ENCODE measurements at places on chromosomes 3 and 15.

- no peak for DNase-seq
These were observed 24.6 kb downstream of the ITGA11 start for GRCh38 chr15:68407141-68407885.

GRCh38 chr3:197238842-197239241, 59.6 kb downstream of the DLG1 start:
- DNase-seq, result no peak

DNA sequence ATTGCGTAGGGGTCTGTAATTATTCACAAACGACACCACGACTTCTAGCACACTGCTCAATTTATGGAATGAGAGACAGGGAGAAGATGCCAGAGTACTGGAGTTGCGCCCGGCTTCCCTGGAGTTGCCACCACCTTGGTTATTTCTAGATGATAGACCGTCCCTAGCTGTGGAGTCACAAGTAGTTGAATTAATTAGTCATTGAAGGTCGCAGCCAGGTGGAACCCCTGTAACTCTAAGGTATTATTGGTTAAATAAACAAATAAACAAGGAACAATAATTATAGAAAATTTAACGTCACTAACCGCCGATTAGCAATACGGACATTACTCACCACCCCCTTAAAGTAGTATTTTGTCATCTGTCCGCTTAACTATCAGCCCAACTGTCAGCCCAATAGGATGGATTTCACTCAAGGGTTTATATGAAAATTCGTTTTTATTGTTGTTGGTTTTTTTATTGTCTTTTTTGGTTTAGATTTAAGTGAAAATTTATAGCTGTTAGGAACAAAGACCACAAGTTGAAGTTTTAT, 911 bp upstream of the AZI2 start:
- no peak for DNase-seq

DNA sequence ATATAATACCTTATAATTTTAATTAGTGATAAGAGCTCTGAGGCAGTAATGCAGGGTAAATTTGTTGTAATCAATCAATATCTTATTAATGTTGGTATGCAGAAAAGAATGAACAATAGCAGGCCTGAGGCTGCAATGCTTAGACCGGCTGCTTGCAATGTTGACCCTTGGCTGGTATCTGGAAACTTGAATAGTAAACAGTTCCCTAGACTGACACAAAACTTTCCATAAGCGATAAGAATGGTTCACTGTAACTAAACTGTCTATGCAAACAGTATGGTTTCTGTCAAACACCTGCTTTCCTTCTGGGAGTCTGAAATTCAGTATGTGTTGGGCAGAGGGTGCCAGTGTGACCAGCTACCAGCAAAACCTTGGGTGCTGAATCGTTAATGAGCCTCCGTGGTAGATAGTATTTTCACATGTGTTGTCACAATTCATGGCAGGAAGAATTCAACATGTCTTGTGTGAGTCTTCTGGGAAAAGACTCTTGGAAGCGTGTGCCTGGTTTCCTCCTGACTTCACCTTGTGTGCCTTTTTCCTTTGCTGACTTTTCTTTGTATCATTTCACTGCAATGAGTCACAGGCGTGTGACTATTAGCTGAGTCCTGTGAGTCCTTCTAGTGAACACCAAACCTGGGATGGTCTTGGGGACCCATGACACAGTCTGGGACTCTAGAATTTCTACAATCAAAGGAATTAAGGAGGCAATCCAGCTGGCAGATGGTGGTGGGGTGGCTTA, 30.7 kb upstream of the CLRN1 start:
- DNase-seq, result no peak

- DNase-seq, result no peak
These were observed 889 bp upstream of the LRRIQ4 start for GRCh38 chr3:169811631-169812331.

- DNase-seq, result no peak
These were observed 66.6 kb downstream of the P3H2 start for GRCh38 chr3:190053919-190054672.

DNA sequence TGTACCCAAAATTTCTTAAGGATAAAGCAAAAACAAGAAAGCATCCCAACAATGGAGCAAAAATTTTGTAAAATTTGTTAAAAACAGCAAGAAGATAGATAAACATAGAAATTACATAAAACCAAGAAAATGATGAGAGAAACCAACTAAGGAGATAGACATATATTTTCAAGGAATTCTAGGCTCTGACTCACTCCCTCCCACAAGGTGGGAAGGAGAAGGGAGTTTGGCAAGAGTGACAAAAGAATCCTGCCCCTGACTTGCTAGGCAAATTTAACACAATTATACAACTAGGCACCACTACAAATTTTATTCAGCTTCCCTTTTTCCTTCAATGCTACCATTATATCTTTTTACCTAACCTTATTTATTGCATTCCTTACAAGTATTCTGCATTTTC, 70.9 kb downstream of the MYO9A start:
- no peak for DNase-seq

DNA sequence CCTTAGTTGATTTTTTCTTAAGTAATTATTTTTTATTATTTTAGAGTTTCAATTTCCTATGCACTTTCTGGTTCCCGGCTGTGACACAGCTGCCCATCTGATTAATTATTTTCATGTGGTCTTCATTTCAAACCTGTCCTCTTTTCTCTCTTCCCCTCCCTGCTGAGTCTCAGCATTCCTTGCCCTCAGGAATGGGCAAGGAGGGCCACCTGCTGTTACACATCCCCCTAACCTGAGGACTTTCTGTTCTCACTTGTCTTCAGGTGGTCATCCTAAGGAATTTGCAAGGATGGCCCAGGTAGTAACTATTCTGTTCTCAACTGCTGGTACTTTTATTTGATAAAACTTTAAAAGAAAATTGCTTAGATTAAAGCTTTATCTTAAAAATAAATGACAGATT, 545.0 kb downstream of the OTOL1 start:
- no peak for DNase-seq

- no peak for DNase-seq
These were observed 361.3 kb upstream of the GBE1 start for GRCh38 chr3:82122554-82123345.

DNA sequence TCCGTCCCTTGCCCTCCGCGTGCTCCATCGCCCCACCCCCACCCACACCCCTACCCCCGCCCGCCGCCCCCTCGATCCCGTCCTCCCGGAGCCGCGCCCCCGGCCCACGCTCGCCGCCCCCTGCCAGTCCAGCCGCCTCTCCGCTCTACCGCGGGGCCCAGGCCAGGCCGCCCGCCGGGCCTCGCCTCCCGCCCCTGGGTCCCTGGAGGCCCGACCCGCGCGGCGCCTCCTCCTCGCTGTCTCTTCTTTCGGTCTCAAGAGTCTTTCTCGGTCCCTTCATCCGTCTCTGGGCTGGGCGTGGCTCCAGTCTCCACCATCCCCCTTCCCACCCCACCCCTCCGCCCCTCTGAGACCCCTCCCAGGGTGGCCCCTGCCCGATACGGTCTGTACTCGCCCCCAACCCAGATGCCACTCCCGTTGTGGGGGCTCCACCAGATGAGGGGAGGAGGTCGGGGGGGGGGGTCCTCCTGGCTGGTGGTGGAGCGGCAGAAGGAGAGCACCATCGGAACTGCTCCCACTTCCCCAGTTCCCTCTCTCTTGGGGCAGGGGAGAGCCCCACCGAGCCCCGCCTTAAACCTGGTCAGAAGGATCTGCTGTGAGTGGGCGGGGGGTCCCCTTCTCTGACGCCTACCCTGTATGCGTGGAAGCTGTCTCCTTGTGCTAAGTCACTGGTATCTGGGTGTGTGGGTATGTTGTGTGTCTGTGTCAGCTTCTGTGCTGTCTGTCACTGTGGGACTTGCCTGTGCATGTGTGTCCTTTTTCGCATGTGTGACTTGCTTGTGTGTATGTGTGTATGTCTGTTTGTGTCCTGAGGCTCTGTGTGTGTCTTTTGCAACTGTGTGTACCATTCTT, 1.0 kb downstream of the PRKCD start:
- DNase-seq, result peak; percentile 21

GRCh38 chr3:190338717-190339116, 16.5 kb upstream of the CLDN1 start:
- DNase-seq, result no peak

GRCh38 chr15:52326756-52327155, 31.2 kb upstream of the MYO5C start:
- no peak for DNase-seq

GRCh38 chr3:156050918-156051317, 69.5 kb upstream of the KCNAB1 start:
- DNase-seq, result no peak

DNA sequence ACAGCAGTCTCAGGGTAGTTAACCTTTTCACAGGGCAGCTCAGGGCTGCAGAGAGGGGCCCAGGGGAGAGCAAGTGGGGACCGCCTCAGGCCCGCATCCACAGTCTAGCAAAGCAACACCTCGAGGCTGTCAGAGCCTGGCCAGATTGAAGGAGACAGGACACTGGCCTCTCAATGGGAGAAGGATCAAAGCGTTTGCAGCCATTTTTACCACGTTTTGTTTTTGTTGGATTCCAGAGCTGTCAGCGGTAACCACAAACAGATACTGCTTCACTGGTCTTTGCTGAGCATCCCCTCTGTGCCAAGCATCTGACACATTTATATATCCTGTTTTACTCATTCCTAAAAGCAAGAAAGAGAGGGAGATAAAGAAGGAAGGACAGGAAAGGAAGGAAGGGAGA, 153.8 kb downstream of the SHQ1 start:
- DNase-seq, result no peak

GRCh38 chr3:16670191-16670590, 65.0 kb upstream of the DAZL start:
- DNase-seq, result no peak

DNA sequence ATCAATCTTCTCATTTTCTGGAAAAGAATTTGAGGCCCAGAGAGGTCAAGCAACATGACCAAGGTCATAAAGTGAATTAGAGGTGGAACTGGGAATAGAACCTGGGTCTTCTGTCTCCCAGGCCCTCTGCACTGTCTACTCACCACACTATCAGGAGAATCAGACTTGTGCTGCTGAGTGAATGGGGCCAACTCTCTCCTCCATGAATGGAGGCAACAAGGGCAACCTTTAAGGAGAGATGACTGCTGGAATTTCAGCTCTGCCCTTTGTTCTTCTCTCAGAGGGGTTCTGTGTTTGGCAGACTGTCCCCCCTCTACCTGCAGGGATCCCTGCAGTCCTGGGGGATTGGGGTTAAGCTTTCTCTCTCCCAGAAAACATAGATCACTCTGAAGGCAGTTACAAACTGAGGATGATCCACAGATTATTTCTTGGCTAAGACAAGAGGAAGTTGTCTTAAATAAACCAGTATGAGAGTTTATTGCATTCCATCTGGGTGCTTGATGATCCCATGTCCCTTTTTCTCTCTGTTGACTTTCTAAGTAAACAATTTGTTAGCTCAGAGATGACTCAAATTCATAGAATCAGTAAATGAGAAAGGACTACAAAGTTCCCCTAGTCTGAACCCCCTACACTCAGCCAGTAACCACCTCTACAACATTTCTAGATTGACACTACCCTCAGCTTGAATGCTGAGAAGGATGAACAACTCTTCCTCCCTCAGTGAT, 99.0 kb upstream of the LIPC start:
- DNase-seq, result no peak

DNA sequence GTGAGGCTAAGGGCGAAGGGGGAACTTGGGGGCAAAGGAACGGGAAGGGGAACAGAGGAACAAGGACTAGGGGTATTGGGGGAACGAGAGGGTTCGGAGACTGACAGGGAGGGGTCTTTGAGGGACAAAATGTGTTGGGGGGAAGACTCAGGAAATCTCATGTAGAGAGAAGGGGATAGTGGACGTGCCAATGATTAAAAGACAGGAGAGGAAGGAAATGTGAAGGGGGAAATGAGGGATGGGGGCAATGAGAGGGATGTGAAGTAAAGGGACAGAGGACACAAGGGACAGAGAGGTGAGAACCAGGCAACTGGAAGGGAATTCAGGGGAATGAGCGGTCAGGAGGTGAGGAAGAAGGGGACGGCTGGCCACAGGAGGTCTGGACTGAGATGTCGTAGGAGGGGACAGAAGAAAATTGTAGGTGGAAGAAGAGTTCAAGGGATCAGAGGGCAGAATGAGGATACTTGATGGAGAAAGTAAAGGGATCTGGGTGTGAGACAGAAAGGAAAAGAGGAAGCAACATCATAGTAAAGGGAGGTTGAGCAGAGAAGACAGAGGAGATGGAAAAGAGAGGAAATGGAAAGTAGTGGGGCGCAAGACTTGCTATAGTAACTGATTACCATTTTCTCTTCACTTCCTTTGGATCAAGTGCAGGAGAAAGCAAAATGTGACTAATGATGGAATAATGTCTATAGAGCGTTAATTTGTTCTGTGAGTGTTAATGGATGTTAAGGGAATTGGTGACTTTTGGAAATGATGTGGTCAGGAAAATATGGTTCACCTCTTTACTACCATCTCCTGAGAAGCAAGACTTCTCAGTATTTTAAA, 749 bp downstream of the RAB8B start:
- DNase-seq, result no peak

GRCh38 chr15:31985607-31986006, 44.7 kb upstream of the CHRNA7 start:
- DNase-seq, result no peak
